ENCODE measurements at places on chromosomes 12 and 14. TPM values are rescaled to one million over a fixed set of nuclear protein-coding genes. Genes with fewer than 3 reads are reported as not detected.

DNA sequence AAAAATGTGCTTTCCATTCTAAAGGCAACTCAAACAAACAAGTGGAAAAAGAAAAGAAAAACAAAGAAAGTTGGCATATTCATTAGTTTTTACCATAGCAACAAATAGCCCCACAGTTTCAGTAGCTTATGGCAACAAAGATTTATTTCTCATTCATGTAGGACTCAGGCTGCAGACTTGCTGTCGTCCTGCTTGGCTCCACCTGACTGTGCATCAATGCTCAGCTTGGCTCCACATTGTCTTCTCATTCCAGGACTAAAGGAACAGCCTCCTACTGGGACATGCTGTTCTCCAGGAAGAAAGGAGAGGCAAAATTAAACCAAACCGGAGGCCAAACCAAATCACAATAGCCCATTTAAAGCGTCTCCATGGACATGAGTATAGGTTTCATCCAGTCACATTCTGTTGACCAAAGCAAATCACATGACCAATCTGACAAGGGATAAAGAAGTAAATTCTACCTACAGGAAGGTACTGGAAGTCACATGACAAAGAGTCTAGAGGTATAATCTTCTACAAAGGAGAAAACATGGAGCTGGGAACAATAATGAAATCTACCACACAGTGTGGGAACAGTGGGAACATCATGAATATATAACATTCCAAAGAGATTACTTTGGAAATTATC lies 222.5 kb downstream of the PIK3C2G start:
- no peaks in the 10 kb centered on the region for H3K36me3 ChIP-seq
- no peak overlapping the region for H3K27ac ChIP-seq
- no peaks in the 10 kb centered on the region for H3K4me1 ChIP-seq
- no peaks in the 10 kb centered on the region for H3K27me3 ChIP-seq

GRCh38 chr14:99541677-99542470 lies 60.7 kb downstream of the CCNK start:
- no peak overlapping the region for H3K4me3 ChIP-seq
- H3K36me3 ChIP-seq, result no peaks in the 10 kb centered on the region
- DNase-seq, result no peak
- no peaks in the 10 kb centered on the region for H3K27me3 ChIP-seq
- H3K27ac ChIP-seq, result no peak overlapping the region

The CIROP gene
- not detected for total RNA-seq

GRCh38 chr12:121159467-121160307 lies 27.0 kb downstream of the P2RX7 start:
- no peak overlapping the region for H3K4me3 ChIP-seq
- no peaks in the 10 kb centered on the region for H3K4me1 ChIP-seq
- no peak for DNase-seq
- no peaks in the 10 kb centered on the region for H3K27me3 ChIP-seq

All from T-cell (primary cell).